ENCODE measurements at places on chromosomes 6 and 20. TPM values are rescaled to one million over a fixed set of nuclear protein-coding genes. Genes with fewer than 3 reads are reported as not detected.

The FILIP1 gene
- total RNA-seq, result 1.6 TPM

The TCF15 gene
- total RNA-seq, result not detected

GRCh38 chr6:84752118-84752850 lies 12.1 kb downstream of the TBX18 start:
- no peak for DNase-seq

GRCh38 chr6:22349051-22349450 lies 52.2 kb upstream of the PRL start:
- DNase-seq, result no peak

- peak; percentile 84 for DNase-seq
Measured at GRCh38 chr20:47667531-47668312, 117.6 kb downstream of the SULF2 start.

DNA sequence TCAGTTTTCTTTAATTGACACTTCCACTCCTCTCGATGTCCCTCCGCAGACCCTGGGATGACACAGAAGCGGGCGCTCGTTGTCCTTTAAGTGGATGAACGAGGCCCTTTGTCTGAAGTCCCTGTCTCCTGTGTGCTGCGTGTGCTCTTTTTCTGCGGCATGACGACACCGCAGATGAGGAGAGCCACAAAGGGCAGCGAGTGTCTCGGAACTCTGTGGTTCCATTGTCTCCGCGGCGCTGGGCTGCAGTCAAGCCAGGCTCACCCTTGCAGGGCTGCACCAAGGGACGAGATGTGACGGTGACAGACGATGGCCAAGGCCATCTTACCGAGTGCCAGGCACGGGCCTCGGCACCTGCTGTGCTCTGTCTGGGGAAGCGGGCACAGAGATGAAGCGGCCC lies 10.6 kb downstream of the PRR18 start:
- DNase-seq, result no peak

DNA sequence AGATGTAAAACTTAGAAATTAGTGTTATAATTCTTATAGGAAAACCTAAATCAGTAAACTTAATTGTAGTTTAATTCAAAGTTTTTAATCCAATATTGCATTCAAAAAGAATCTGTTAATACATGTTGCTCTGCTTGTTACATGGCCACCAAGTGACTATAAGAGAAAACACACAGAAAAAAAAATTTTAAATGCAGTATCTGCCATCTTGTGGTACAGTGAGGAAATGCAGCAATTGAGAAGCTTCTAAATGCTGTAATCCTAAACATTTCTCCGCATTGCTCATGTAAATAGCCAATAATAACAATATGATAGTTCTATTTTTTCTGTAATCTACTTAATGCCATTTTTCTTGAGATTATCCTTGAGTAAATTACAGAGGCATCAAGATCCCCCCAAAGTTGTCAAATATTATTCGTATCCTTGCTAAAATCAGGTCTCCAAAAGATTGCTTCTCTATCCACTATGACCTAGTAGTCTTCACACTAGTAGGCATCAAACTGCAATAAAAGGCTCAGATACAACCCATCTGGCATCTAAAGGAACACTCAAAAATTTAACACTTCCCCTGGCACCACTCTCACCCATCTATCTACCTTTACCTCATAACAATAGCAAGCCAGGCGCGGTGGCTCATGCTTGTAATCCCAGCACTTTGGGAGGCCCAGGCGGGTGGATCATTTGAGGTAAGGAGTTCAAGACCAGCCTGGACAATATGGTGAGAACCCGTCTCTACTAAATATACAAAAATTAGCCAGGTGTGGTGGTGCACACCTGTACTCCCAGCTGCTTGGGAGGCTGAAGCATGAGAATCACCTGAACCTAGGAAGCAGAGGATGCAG lies 34.6 kb downstream of the HDAC2 start:
- DNase-seq, result no peak

DNA sequence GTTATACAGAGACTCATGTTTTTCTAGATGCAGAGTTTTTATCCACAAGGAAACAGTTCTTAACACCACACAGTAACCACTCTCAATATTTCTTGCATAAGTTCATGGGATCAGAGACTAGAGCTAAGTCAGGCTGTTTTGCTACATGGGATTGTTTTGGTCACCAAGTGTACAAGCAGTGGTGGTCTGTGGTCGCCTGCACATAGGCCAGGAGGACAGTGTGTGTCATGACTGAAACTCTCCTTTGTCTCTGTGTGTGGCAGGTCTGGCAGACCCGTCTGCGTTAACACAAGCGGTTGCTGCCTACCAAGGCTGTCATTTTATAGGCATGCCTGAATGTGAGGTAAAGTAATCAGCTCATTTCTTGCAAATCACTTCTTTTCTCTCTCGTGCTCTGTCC lies 18.9 kb downstream of the WRNIP1 start:
- DNase-seq, result no peak

DNA sequence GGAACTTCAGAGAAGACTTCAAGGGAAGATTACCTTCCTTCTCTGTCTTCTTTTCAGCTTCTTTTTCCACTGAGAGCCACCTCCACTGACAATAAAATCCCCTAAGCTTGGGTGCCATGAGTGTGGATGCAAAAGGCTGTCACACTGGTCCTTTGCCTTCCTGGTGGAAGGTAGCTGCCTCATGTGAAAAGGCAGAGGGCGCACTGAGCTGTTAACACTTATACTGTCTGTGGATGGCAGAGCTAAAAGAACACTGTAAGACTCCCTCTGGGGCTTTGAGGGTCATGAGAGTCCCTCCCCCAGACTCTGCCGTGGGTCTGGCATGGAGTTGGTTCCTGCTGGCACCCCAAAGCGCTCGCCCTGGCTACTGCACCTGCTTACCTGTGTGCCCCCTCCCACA lies 536.7 kb upstream of the IMPG1 start:
- DNase-seq, result no peak

DNA sequence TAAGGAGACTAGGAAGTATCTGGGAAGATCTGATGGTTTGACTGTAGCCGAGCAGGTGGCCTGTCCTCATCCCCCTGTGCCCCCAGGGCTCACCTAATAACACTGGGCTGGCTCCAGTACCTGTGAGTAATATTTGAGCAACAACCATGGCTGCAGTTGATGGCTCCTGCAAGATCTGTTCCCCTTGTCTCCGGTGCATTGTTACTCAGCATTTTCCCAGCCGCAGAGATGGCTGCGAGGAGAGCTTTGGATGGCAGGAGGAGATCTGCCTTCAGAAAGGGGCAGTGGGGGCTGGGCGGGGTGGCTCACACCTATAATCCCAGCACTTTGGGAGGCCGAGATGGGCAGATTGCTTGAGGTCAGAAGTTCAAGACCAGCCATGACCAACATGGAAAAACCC lies 39.3 kb downstream of the PTK7 start:
- no peak for DNase-seq
